NCI-H446 treated with DMSO at 0.1 percent for 48 hours (cell line): ENCODE measurements at places on chromosomes 3 and 15.

DNA sequence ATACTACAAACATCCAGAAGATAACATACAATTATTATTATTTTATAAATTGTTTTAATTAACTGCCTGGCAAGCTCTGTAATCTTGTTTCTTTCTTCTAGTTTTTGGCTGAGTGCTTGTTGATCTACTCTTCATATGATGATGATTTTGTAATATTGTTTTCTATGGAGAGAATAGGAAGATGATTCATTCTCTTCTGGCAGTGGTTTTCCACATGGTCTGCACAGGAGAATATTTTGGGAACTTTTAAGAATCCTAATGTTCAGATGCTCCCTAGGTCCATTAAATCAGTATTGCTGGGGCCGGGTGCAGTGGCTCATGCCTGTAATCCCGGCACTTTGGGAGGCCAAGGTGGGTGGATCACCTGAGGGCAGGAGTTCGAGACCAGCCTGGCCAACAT is 37.6 kb downstream of the CACNA2D3 start:
- DNase-seq: no peak

DNA sequence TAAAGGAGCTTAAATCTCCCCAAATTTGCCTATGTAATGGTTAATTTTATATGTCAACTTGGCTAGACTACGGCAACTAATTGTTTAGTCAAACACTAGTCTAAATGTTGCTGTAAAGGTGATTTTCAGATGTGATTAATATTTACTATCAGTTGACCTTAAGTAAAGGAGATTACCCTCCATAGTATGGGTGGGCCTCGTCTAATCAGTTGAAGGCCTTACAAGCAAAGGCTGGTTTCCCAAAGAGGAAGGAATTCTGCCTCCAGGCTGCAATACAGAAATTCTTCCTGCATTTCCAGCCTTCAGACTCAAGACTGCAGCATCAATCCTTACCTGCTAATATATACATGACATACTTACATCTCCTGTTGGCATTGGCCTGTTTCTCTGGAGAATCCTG is 23.6 kb downstream of the SLC12A8 start:
- DNase-seq: no peak

DNA sequence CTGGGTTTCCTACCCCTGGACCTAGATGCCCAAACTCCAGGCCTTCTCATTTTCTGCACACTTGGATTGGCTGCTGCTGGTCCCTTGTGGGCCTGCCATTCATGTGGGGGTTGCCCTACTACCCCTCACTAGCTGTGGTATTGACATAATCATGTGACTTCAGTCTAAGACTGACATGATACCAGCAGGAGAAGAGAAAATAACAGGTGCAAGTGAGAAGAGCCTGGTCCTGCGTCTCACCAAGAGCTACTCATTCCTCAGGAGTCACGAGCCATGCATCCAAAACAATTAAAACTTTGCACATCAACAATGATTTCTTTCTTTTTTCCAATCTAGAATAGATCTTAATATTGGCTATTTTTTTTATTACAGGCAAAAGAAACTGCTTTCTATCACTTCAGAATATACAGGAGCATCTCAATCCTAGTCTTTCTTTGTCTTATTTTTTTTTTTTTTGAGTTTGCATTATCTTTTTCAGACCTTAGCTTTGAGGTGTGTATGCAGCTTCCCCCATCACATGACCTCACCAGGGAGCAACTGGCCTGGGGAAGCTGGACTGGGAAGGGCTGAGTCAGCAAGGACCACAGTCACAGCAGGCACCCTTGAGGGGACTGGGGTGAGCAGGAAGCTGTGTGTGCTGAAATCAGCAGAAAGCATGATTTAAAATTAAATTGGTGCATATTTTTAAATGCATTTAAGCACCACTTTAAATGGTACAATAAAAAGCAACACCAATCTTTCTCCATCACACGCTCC is 27.6 kb downstream of the SLC9A9 start:
- no peak for DNase-seq

DNA sequence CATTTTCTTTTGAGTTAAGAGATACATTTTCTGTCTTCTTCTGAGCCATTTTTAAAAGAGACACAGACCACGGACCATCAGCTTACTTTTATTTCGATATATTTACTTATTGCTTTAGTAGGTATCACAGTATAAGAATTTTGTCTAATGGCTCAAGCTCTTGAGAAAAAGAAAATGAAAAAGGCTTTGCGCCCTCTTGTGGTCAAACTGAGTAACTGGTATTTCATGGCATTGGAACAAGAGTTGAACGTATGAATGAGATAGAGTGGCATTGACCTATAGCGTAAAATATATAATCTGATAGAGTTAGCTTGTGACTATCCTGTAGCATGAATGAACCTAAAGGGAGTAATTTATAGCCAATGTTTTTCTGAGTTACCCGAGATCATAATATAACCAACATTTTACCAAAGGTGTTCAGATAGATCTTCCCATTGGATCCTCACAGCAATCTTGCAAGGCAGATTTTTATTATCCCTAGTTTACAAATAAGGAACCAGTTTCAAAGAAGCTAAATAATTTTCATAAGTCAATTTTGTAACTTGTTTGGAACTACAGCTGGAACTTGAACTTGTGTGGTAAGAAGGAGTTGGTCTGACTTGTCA is 154.6 kb downstream of the POLR2M start:
- peak; percentile 22 for DNase-seq

- no peak for DNase-seq
Measured at GRCh38 chr3:157089455-157090221, 70.3 kb downstream of the CCNL1 start.

GRCh38 chr3:29552051-29552450 is 271.2 kb downstream of the RBMS3 start:
- no peak for DNase-seq

DNA sequence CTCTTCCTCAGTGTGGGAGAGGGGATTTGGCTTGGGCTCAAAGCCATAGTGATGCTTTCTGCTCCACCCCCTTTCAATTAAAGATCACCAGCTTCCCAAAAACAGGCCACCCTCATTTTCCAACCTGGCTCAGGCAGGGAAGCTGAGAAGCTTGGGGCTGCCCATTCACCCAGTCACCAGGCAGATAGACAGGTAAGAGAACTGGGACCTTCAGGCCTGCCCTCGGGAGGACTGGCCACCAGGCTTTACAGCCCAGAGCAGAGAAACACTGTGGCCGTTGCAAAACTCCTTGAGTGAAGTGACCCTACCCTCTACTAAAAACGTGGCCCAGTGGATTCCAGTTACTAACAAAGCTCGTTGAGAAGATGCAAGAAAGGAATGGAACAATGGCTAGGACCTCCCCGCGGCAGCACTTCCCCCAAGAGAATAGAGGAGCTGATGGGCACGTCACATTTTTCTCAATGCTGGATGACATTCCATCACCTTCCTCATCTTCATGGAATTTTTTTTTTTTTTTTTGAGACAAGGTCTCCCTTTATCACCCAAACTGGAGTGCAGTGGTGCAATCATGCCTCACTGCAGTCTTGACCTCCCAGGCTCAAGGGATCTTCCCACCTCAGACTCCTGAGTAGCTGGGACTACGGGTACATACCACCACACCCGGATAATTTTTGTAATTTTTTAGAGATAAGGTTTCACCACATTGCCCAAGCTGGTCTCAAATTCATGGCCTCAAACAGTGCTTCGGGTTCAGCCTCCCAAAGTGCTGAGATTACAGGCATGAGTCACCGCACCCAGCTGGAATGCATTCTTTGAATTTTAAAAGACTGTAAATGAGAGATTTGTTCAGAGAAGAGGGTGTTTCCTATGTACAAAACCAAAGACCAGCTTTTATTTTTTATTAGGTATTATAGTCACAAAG is 37.9 kb downstream of the LIPC start:
- DNase-seq: no peak

DNA sequence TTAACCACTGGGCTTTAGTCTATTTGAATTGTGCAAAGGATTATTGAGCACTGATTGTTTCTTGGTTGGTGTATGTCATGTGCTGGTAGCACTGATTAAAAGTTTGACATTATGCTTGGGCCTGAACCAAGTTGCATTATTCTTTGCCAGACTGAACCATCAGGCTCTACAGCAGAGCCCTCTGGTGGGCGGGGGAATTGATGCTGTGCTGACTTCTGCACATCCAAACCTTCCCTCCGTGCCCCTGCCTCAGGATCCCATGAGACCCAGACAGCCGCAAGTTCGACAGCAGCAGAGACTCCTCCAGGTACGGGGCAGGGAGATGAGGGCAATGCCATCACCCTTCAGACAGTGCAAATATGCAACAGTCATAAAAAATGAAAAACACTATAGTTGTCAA is 28.4 kb upstream of the P2RY12 start:
- no peak for DNase-seq

- DNase-seq: peak; percentile 72
Measured at GRCh38 chr3:62365391-62366125, 7.8 kb downstream of the FEZF2 start.

DNA sequence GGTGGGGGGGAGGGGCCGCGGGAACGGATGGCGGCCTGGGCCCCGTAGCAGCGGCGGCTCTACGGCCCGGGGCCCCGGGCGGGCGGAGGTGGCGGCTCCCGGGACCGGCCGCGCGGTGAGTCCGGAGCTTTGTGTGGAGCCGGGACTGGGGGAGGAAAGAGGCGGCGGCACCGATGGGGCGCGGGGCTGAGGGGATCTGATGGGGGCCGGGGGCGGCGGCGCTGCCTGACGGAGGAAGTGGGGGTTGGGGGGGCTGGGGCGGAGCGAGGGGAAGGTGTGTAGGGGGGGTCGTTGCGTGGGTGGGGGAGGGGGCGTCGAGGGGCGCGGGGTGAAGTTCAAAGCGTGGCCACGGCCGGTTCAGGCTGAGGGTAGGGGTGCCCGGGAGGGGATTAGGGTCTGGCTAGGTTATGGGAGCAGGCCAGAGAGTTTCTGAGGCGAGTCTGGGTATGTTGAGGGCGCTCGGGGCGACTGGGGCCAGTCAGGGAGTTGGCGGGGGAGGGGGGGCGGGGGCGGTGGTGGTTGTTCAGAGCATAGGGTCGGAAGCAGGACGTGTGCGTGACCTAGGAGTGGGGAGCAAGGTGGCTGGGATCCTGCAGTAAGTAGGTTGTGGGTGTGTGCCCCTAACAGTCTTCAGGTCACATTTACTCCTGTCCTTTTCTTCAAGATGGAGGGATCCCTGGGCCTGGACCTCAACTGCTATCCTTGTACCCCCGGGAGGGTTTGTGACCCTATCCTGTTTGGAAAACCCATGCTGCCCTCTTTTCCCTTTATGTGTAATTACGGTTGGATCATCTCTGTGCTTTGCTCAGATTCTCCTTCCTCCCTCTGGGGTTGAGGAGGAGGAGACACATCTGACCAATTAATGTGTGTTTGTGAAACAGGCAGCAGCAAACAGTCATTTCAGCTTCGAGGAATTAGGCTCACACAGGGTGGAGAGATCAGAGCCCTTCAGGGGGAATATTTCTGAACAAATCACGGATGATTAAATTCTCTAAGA is 644 bp downstream of the ZNF609 start:
- peak; percentile 30 for DNase-seq

GRCh38 chr3:67017211-67017610 is 19.1 kb downstream of the KBTBD8 start:
- no peak for DNase-seq

DNA sequence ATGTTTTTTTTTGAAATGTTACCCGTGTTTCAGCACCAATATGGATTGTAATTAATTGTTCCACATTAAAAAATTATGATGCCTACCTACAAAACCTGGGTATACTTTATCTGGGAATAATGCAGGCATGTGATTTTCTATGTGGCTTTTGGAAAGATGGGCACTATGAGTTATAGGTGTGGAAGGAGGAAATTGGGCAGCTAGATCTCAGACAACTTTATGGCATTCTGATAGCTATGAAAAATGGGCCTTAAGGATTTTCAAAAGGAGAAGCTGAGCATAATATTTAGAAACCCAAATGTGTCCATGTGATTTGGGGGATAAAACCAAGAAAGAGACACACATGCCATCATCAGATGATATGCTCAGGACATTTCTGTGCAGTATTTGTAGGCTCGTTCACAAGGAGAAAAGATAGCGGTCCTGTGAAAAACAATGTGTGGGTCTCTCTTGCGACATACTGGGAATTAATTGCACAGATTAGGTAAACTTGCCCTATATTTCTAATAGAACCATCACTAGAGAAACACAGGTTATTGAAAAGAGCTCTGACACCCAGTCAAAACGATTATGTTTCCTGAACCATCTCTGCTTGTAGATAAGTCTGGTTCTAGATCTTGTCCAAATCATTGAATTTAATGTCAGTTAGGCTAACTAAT is 35.3 kb downstream of the ARPP21 start:
- DNase-seq: no peak

DNA sequence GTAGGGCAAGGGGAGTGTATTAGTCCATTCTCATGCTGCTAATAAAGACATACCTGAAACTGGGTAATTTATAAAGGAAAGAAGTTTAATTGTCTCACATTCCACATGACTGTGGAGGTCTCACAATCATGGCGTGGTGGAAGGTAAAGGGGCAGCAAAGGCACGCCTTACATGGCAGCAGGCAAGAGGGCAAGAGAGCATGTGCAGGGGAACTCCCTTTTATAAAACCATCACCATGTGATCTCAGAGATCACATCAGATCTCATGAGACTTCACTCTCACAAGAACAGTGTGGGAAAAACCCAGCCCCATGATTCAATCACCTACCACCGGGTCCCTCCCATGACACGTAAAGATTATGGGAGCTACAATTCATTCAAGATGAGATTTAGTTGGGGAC is 41.4 kb downstream of the SUMF1 start:
- DNase-seq: no peak

DNA sequence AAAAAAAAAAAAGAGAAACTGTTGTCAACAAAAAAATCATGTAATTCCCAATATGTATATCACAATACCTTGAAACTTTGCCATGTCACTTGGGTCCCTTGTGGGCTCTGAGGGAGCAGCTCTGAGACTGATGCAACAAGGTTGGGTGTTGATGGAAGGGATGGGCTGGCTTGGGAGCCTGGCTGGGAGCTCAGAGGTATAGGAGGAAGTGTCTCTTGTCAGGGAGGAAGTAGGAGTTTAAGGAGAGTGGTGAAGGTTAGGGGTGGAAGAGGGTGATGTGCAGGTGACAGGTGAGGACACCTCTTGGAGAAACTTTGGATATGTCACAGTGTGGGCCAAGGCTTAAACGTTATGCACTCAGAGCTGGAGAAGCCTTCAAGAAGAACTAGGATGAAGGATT is 2.0 kb upstream of the TM6SF1 start:
- DNase-seq: no peak

DNA sequence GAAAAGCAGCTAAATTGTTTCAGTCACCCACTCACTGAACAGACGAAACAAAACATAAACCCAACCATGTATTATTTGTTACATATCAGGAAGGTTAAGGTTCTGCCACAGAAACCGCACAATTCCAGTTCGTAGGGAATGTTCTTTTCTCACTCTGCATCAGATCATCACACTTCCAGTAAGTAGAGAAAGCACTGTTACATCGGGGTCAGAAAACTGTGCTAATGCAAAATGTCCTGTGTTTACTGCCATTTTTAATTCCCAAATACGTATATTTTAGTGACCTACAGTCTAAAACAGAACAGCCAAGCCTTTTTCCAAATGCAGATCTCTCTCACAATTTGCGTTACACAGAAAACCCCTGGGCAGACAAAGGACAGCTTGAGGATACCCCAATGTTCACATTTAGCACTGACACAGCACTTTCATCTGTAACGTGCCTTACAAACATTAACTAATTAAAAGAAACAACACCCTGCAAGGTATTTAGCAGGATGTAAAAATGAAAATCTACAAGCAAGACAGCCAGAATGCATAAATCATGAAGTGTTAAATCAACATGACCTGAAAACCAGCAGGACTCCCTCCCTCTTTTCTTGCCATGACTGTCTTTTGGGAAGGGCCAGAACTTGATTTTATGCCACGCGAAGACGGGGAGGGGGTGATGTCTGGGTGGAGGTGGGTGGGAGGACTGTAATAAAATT is 34.8 kb upstream of the SKIL start:
- no peak for DNase-seq

GRCh38 chr3:195110647-195111318 is 160.2 kb downstream of the XXYLT1 start:
- DNase-seq: no peak
